Common myeloid progenitor, CD34-positive (primary cell): ENCODE measurements at places on chromosomes 1 and 21.

DNA sequence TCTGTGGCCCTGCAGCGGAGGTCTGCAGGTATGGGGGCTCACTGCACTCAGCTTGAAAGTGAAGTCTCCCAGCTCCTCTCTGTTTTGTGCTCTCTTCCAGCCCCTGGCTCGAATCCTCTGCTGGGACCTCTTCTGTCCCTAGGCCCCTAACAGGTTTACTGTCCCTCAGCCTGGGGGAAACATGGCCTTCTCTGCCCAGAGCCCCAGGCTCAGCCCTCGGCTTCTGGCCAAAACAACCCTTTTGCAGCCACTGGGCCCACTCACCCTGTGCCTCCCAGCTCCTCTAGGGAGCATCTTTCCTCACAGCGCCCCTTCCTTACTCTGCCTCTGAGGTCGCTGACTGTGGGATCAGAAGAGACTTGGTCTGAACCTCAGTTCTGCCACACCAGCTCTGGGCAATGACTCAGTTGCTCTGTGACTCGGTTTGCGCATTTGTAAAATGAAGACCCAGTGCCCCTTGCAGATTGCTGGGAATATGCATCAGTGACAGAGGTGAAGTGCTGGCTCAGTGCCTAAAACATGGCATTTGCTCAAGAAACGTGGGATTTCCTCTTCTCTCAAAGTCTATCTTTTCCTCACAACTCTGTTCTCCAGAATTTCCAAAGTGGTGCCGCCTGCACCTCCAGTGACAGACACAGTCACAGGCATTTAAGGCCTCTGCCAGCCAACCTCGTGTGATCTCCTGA is 26.5 kb upstream of the TENT5C start:
- DNase-seq = no peak

GRCh38 chr1:2091611-2092604 is 41.7 kb downstream of the PRKCZ start:
- peak; percentile 53 for DNase-seq

- peak; percentile 66 for DNase-seq
Observed at GRCh38 chr1:74343216-74343615, 108.0 kb downstream of the TNNI3K start.

DNA sequence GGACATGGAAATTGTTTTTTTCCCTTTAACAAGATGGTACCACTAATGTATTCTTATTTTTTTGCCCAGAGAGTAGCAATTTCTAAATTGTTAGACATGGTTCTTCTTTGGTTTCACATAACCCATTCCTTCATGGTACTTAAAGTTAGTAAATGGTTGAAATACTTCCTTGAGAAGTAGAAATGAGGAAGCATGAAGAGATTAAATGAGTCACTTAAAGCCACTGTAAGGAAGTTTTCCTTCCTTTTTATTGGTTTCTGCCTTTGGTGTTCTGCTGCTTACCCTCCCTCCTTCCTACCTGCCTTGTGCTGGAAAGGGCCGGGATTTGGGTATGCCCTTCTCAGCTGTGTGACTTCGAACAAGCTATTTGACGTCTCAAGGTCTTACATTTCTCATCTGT is 101.0 kb downstream of the KIF26B start:
- DNase-seq = no peak

GRCh38 chr1:246691622-246692495 is 32.4 kb upstream of the SCCPDH start:
- no peak for DNase-seq

DNA sequence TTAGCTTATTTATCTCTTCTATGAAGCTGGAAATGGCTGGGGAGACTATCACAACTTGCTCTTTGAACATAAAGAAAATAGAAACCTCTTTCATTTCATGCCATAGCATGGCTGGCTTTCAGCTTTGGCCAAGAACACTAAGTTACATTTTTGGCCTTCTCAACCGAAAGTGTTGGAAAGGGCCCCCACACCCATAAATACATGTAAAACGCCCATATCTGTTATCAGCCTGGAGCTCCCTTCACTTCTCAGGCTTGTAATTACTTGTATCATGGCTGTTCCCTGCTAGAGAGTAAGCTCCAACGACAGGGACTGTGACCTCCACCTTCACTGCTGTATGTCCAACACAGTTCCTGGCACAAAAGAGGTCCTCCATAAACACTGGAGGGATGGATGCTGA is 12.7 kb upstream of the EIF4G3 start:
- no peak for DNase-seq

- DNase-seq = no peak
Observed at GRCh38 chr1:213689260-213689659, 298.5 kb upstream of the PROX1 start.

DNA sequence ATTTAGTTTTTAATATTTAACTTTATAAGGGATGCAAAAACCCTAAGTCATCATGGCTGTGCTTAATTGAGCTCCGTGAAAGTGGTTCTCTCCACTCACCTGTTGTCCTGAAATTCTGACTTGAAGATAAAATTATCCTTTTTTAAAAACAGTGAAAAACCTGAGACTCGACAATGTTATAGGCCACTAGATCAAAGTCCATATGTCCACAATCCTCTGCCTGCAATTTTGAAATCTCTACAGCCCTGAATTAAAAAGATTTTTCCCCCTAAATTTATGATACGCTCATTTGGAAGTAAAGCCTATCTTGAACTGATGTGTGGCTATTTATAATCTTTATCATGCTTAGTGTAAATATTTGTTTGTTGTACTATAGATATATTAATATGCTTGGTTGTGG is 18.7 kb downstream of the OSBPL9 start:
- DNase-seq = no peak

DNA sequence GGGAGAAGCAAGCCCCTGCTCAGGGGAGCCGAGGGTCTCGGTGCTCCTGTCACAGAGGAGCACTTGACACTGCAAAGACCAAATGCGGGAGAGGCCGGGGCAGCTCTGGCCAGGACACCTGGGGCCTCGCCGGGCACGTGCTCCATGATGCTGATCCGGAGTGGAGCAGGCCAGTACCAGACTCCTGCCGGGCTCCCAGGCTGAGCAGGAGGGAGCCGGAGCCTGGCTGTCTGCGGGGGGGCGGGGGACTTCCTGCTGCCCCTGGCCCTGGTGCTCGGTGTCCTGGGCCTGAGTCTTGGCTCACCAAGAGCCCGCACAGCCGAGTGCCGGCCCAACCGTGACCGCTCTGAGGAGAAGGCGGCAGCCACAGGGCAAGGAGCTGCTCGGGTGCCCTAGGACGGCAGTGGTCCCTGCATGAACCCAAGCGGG is 38.5 kb upstream of the TMEM52 start:
- no peak for DNase-seq

DNA sequence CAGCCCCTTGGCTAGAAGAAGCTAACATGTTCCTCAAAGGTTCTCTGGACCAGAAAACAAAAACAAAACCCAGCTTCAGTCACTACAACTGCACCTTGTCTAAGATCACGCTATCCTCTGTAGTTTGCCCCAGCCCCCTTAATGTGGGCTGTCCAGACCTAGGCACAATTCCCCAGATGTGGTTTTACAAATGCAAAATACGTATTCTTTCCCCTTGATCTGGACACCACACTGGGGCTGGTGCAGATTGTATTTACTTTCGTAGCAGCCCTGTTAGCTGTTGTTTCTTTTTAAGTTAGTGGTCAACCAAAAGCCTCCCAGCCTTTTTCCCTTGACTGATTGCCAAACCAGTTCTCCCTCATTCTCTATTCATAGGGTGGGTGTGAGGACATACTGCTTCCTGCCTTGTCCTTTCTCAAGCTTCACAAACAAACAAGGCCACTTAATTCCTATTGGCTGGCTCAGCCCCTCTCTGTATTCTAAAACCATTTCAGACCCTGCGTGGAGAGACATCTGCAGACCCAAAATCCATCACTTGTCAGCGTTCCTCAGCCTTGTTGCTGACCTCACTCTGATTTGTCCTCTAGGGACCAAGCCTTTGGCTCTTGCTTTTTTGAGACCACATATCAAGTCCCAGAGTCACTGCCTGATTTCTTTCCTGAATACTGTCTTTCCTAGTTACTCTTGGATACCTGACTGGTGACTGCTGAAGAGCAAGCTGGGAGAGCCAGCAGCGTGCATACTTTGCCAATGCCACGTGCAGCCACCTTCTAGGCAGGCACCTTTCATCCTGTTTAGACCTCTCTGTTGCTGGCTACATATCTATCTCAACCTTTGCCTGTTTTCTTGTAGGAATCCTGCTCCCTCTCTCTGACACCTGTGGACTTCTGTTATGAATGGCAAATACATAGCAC is 96.4 kb upstream of the RAB3GAP2 start:
- no peak for DNase-seq

DNA sequence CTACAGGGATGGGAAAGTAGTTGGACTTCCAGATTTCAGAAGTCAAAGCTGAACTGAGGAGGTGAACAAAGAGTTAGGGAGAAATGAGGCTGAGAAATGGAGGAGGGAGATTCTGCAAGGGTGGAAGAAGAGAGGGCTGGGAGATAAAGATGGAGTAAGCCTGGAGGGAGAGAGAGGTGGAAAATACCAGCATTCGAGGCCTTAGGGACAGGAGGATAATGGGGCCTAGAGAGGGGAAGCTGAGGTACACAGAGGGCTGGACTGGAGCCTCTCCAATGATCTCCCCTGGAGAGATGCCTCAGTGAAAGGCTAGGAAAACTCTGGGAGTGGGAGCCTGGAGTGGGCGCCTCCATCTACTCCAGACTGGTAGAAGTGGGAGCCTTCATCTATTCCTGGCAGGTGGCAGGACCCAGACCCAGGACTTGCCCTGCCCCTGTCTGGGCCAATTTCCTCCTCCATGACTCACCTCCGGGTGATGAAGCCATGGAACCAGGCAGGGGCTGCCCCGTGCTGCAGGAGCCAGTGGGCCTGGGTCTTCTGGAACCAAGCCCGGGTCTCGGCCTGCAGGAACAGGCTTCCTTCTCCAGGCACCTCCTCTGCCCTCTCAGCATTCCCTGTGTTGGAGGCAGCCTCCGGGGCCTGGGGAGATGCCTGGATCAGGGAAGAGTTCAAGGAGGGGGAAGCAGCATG is 1.9 kb downstream of the SH2D2A start:
- DNase-seq = no peak

GRCh38 chr1:204507317-204508105 is 8.7 kb upstream of the MDM4 start:
- peak; percentile 58 for DNase-seq

GRCh38 chr1:111399792-111400610 is 27.5 kb downstream of the OVGP1 start:
- DNase-seq = peak; percentile 60

DNA sequence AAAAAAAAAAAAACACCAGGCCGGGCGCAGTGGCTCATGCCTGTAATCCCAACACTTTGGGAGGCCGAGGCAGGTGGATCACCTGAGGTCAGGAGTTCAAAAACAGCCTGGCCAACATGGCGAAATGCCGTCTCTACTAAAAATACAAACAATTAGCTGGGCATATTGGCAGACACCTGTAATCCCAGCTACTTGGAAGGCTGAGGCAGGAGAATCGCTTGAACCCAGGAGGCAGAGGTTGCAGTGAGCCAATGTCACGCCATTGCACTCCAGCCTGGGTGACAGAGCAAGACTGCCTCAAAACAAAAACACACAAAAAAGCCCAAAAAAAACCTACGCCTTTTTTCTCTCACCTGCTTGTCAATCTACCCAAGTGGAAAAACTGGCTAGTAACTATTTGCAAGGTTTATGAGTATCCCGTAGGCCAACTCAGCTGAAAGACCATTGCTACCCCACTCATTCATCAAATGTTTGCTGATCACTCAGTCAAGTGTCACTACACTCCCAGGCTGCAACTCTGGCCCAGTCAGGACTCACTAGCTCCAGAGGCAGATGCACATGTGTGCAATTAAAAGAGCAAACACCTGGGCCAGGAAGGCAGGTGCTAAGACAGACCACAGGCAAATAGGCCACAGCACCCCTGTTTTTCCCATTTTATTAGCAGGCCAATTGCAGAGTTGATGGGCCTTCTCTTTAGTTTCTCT is 2.0 kb downstream of the CSRP1 start:
- DNase-seq = no peak

- DNase-seq = peak; percentile 80
Observed at GRCh38 chr1:167105271-167106118, 11.6 kb downstream of the STYXL2 start.

GRCh38 chr1:5478156-5478695 is 514.0 kb downstream of the NPHP4 start:
- no peak for DNase-seq

GRCh38 chr1:203238535-203238934 is 9.1 kb upstream of the CHIT1 start:
- DNase-seq = no peak

- DNase-seq = no peak
Observed at GRCh38 chr1:198018529-198018928, 101.4 kb downstream of the LHX9 start.

DNA sequence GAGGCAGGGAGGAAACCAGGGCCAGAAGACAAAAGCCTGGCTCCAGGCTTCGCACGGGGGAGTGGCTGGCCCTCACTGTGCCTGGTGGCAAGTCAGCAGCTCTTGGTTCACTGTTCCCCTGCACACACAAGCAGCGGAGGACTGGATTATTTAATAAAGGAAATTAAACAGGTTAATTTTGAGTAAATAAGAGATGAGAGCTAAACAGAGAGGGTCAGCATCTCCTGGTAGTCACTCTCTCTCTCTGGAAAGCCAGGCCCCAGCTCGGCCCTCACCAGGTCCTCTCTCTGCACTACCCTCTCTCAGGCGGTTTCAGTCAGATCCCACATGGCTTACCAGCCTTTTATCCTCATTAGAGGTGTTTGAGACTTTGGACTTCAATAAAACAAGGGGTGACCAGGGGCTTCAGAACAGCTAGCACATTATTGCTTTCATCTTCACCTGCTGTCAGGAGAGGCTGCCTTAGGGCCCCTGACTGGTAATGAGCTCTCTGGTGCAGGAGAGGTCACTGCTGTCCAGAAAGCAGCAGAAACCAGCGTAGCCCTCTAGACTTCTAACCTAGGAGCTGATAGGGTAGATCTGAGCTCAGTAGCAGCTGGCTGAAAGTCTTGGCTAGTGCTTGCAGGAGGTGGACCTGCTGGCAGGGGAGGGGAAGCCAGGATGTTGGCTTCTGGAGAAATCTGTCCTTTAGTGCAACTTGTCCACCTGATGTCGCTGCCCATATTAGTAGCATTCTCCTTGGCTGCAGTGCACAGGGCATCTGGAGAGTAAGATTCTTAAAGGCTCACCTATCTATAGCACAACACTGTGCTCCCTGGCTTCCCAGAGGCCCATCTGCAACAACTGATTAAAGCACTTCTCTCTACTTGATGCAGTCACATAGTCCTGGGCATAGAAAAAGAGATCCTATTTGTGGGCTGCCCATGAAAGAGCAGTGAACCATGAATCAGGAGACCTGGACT is 45.9 kb downstream of the SYT6 start:
- DNase-seq = peak; percentile 64

GRCh38 chr21:33123374-33124123 is 53.6 kb downstream of the OLIG1 start:
- peak; percentile 26 for DNase-seq
